ENCODE measurements at places on chromosomes 6 and 20.

DNA sequence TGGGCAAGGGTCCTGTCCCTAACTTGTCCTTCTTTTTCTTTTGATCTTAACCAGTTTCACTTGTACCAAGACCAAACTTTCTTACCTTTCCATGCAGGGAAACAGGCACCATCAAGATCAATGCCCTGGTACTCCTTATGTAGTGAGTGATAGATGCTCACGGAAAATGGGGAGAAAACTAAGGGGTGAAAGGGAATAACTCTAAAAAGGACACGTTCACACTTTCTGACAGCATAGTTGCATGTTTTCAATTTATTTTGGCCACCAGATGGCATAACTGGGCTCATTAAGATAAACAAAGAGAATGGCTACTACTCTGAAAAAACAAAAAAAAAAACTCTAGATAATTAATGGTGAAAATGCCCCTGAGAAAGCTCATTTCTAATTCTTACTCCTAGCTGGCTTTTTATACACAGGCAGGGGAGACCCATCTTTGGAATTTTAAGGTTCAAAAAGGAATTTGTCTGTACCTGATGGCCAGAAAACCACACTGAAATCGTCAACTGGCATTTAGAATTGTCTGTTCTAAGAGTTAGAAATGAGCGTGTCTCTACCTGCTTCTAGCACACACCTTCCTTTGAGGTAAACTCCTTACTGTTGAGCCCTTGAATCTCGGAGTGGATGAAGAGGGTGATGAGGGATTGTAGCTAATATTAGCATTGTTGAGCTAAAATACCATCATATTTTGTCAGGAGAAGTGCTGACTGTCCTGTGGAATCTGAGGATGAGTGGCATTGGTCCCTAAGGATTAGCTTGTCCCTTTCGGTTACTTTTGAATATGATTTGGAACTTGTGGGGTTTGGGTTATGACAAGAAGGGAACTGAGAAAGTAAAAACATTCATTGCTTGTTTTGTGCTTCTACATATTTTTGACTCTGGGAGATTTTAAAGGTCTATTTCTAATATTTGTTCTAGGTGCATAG is 62.2 kb upstream of the DDR1 start:
- no peak for DNase-seq

DNA sequence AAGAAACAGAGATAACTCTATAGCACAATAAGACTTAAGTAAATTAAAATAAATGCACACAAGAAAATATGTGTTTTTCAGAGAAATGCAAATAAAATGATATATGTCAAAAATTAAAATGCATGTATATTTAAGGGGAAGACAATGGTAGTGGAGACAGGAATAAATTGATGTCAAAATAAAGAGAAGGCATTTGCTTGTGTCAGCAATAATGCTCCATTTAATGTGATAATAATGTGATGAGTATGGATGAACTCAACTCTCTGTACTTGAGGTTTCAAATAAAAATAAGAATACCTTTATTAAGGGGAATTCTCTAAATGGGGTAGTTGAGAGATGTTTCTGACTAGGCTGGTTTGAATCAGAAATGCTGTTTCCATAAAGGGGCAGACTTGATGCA is 45.7 kb upstream of the BCKDHB start:
- DNase-seq = no peak

- DNase-seq = no peak
These were observed 63.3 kb downstream of the ZFAND3 start for GRCh38 chr6:37882724-37883413.

GRCh38 chr6:163333701-163334663 is 80.5 kb upstream of the QKI start:
- DNase-seq = no peak

- DNase-seq = no peak
These were observed 92.6 kb upstream of the PRDM1 start for GRCh38 chr6:105993341-105994117.

All from activated T-helper 1 cell treated with anti-CD3 and anti-CD28 coated beads, Interleukin-2, amount 50 U/mL, for 16 hours (primary cell).